ENCODE measurements at places on chromosomes 3 and 15.

DNA sequence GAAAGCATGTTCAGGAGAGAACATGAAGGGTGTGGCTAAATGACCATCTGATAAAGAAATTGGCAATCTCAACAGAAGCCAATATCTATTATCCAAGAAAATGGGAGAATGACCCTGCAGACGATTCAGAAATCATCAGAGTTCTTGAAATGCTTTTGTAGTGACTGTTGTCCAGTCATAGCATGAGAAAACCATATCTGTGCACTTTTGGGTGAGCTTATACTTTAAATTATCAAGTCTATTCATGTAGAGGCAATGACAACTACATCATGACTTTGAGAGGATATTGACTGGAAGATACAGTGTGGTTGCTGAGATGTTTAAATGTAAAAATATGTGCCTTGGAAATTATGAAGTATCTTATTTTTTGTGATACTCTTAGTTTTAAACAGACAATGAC lies 57.6 kb upstream of the AZI2 start:
- DNase-seq, result no peak

- peak; percentile 65 for DNase-seq
Measured at GRCh38 chr15:24955531-24955921, 739 bp downstream of the SNRPN start.

DNA sequence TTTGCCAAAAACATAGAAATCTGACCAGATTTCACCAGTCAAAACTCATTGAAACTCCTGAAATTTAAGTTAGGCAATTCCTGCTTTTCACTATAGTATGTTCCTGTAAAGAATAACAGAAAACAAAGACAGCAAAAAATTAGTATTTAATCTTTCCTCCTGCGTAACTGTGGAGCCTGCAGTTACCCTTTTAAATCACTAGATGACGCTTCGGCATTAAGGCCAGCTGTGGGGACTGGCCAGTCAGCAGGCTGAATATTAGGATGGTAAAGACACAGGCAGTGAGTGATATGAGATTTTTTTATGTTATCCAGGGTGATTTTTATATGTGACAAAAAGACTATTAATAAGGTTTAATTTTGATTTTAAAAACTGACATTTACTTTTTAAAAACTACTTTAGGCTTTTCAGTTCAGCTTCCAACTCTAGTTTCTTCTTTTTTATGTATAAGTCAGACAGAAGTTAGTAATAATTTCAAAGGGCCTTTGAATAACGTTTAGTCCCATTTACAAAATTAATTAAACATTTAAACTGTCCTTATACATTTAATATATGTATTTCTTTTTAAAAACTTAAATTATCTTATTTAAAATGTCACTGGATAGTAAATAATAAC lies 165.1 kb downstream of the PPM1L start:
- no peak for DNase-seq

DNA sequence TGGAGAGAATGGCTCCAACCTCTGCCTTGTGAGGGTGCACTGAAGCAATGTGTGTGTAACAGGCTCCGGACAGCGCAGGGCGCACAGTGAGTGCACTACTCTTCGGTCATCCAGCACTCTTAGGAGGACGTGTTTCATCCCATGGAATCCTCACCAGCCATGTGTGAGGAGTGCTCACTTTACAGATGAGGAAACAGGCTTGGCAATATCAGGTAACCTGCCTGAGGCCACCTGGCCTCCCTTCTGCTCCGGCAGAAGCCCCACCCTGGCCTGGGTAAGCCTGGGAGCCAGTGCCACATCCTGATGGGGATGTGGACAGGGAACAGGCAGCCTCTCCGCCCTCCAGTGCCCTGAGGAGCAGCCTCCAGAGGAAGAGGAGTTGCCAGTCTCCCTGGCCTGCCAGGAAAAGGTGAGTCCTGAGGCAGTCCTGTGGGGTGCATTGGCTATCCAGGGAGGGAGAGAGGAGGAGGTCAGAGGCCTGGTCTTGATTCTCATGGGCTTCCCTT lies 39.4 kb upstream of the LIMD1 start:
- DNase-seq, result no peak

DNA sequence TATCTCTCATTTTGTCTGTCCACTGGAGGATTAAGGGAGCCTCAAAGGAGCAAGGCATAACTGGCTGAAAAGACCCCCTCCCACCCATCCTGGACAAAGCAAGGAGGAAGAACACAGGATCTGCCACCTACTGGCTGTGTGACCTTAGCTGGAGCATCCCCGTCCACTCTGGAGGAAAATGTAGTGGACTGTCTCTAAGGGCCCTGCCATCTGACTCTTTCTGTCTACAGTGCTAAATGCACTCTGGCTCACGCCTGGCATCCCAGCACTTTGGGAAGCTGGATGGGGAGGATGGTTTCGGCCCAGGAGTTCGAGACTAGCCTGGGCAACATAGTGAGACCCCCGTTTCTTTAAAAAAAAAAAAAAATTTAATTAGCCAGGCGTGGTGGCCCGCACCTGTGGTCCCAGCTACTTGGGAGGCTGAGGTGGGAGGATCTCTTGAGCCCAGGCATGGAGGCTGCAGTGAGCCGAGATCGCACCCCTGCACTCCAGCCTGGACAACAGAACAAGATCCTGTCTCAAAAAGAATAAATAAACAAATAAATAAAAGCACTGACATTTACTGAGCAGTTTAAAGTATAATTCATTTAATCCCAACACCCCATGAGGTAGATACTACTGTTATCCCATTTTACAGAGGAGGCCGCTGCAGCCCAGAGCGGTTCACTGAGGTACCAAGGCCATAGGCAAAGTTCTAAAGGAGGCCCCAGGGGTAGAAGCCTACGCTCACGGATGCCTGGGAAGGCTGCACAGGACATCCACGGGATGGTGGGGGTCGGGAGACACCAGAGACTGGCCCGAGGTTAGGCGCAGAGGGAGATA lies 1.1 kb downstream of the TBC1D2B start:
- no peak for DNase-seq

All from activated CD4-positive, alpha-beta T cell treated with anti-CD3 and anti-CD28 coated beads, Interleukin-2, amount 10 ng/mL, durations not matched to agents 24 days and 14 days (primary cell).